Stimulated activated CD8-positive, alpha-beta memory T cell treated with anti-CD3 and anti-CD28 coated beads, Interleukin-7, amount 100 ng/mL, for 1 hour (primary cell): ENCODE measurements at places on chromosomes 12 and 14.
A peak's percentile ranks its signal among the peaks of the same experiment; 100 is the strongest.

GRCh38 chr14:49865431-49865859, 12.9 kb upstream of the NEMF start:
- peak; percentile 69 for DNase-seq

DNA sequence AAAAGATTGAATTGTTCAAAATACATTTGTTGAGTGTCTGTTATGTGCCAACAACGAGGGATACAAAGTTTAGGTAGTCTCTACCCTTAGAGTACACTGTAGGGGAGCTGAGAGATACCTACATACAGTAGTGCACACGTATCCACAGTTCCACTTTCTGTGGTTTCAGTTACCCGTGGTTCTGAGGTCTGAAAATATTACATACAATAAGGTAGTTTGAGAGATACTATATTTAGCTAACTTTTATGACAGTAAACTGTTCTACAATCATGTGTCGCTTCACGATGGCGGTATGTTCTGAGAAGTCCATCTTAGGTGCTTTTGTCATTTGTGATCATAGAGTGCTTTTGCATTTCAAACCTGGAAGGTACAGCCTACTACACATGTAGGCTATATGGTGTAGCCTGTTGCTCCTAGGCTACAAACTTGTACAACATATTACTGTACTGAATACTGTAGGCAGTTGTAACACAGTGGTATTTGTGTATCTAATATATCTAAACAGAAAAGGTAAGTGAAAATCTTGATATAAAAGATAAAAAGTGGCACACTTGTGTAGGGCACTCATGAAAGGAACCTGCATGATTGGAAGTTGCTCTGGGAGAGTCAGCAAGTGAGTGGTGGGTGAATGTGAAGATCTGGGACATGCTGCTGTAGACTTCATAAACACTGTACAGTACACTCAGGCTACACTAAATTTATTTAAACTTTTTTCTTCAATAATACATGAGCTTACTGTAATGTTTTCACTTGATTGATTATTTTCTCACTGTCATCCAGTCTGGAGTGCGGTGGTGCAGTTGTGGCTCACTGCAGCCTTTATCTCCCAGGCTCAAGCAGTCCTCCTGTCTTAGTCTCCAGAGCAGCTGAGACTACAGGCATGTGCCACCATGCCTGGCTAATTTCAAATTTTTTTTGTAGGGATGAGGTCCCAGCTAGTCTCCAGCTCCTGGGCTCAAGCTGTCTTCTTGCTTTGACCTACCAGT, 4.0 kb downstream of the CPSF6 start:
- no peak for DNase-seq

DNA sequence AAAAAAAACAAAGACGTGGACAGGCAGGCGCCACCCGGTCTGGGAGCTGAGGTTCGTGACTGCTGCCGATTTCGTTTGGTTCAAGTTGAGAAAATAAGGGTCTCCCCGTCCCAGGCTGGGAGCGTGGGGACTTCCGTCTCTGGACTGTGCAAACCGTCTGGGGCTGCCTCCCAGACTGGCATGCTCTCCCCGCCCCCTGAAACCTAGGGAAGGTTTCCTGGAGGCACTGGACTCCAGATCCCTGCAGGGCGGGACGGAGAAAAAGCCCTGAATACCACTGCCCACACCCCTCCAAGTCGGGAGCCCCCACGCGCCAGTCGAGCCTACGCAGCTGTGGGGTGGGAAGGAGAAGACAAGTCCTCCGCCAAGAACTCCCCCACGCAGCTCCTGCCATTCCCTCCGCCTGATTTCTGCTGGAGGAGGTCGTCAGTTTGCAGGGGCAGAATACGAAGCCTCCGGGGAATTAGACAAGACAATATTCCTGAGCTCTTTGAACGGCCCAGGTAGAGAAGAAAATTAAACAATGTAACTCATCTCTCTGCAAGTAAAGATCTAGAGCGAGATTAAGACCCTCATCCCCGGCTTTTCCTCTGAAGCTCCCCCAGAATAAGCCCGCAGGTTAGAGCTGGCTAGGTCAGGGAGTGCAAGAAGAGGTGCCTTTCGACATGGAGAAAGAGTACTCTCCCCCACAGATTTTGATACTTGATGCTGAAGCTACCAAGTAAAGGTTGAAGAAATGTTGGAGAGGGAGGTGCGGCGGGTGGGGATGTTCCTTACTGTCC, 10.4 kb upstream of the HOXC13 start:
- no peak for DNase-seq

DNA sequence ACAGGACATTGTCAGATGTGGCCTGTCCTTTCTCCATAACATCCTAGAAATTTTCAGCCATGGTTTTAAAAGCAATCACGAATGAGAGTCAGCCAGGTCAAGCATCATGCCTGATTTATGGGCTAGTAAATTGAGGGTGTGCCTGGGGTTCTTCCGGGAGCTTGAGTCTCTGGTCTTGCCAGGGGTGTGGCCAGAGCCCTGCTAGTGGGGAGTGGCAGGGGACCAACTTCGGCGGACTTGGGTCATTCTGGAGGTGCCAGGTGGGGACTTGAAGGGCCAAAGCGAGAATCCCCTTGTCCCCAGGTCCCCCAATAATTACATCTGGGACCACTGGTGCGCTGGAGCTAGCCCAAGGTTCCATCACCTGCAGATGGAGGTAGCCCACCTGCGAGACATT, 5.7 kb downstream of the OTUB2 start:
- no peak for DNase-seq

DNA sequence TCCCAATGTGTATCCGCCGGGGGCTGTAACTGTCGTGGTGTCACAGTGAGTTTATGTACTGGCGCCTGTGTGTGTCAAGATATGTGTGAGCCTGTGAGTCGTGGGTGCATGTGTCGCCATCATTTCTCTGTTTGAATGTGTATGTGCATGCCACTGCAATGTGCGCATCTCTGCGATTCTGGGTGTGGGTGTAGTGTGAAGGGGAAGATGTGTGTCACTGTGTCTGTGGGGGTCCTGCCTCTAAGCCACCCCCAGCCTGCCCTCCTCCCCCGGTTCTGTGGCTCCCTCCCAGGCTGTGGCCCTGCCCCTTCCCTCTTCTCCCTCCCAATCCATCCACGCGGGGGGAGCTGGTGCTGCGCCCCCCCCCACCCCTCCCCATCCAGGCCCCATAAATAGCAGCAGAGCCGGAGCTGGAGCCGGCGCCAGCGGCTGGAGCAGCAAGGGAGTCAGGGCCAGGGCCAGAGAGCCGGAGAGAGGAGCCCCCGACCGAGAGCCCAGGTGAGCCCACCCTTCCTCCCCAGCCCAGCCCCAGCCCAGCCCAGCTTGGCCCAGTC, at the start of gene CPNE6:
Gene CPNE6, plus strand, starts transcription at position 419 of the 554 bp plus-strand sequence. CDS start 1,375 bp downstream, outside the sequence.
- no peak for DNase-seq

GRCh38 chr12:2248901-2249381, 196.2 kb downstream of the CACNA1C start:
- DNase-seq, result no peak

- no peak for DNase-seq
Measured at GRCh38 chr14:36647417-36647823, 14.2 kb upstream of the PAX9 start.

DNA sequence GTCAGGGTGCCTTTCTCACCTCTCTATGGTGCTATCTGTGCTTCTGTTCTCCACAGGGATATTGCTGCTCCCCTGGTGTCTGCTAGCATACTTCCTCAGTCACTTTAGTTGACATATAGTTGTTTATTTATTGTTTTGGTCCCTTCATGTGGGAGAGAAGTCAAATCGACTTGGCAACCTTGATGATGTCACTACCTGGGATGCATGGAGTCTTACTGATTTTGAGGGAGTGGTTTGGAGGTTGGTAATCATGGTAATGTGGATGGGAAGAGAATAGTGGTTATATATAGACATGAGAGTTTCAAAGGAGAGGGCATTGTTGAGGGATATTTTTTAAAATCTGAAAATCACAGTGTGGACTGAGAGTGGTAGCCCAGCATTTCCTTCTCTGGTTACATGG, 73.6 kb upstream of the FBXO33 start:
- DNase-seq, result no peak

DNA sequence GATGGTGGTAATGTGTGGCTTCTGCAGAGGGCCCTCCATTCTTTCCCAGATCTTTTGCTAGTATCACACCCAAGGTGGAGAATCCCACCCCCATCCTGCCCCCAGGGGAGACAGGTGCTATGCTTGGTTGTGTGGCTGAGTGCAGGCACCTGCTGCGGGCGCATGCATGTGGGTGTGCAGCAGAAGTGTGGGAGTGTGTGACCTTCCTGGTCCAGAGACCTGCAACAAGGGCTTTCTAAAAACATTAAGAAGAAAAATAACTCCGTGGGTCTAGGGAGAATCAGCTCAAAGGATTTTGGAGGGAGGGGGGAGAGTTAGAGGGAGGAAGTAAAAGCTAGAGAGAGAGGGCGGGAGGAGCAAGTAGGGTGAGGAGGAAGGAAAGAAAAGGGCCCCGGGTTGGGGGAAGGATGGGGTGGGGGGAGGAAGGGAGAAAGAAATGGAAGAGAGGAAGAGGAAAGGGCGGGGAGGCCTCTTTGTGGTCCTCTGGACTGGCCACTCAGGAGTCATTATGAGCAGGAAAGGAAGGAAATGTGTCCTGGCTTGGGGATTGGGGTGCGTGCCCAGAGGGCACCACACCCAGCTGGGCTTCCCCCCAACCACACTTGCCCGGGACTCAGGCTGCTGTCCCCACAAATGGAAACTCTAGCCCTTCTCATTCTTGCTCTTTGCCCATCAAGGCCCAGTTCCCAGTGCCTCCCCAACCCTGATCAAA, 3.1 kb upstream of the FIGNL2 start:
- DNase-seq, result no peak

- DNase-seq, result no peak
Measured at GRCh38 chr12:111937429-111937828, 75.5 kb downstream of the TMEM116 start.

GRCh38 chr14:80316441-80316840, 105.1 kb upstream of the DIO2 start:
- DNase-seq, result no peak

DNA sequence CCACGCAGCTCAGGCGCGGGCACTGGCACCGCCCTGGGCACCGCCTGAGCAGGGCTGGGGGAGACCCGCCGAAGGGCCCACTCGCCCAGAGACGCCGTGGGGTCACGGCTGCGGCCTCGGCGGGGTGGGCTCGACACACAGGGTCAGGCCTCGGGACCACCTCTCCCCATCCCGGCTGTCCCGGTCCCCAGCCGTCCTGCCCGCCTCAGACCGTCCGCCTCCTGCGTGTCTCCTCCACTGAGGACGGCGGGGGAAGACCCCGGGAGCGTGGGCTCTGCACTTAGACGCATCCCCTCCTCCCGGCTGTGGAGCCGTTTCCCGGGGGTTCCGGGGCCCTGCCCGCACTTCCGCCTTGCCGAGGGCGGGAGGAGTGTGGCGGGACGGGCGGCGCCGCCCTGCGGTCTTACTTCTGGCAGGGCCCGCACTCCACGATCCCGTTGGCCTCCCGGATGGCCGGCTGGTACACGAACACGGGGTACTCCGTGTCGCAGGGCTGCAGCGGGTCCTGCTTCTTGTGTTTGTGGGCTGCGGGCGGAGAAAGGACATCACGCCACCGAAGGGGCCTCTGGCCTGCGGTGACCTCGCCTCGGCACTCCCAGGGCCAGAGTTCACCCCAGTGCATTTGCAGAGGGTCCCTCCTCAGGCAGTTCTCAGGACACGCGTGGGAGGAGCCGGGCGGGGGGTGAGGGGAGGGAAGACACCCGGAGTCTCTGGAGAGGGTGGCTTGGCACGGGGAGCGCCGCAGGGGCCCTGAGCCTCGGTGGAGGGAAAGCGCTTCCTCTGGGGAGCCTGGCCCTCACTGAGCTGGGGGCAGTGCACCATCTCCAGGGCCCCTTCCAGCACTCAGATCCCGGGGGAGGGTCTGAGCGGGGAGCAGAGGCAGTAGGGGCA, 23.1 kb upstream of the LRTM2 start:
- DNase-seq, result no peak

- DNase-seq, result no peak
Measured at GRCh38 chr12:5908251-5908650, 36.8 kb downstream of the ANO2 start.

- no peak for DNase-seq
Measured at GRCh38 chr12:131251336-131252101, 297.8 kb downstream of the ADGRD1 start.

GRCh38 chr12:121711361-121712189, 977 bp upstream of the TMEM120B start:
- DNase-seq, result no peak

DNA sequence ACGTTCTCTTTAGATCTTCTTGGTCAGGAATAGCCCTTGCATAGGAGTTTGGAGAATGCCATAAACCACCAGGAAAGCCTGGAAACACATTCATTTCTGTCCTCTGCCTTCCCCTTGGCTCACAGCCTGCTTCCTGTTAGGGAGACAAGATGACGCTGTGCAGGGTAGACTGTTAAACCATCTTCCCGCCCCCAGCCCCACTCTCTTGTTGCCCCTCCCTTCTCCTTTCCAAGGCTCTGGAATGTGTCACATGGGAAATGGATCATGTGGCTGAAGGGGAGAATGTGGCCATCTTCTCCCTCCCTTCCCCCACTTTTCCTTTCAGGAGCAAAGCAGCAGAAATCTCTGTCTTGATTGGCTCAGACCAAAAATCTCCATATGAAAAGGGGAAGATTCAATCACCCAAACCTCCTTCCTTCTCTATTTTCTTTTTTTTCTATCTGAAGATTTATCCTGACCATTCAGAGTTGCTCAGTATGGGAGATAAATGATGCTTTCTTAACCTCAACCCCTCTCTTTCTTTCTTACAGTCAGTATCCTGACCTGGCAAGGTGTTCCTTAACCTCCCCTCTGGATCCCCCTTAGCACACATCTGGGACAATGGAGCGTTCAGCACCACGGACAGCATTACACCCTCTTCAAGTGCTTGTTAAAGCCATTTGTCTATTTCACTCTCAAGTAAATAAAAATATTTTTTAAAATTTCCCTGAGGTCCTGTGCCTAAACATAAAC, 11.4 kb downstream of the GPR19 start:
- no peak for DNase-seq

DNA sequence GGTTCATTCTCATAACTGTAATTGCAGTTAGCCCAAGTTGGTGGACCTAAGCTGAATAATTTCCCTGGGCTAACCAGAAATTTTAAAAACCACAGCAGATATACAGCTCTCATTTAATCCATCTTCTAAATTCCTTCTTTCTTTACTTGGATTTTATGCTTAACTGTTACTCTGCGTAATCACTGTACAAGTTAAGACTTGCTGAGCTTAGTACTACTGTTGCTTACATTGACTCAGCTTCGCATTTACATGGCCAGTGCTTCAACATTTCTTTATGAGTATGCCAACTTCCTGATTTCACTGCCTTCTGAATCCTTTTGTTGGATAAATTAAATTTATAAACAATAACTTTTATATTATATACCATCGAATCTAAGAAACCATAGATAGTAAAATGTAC, 147.4 kb downstream of the SLC38A4 start:
- DNase-seq, result no peak

- no peak for DNase-seq
Measured at GRCh38 chr14:100522616-100523099, 64.6 kb downstream of the BEGAIN start.

GRCh38 chr12:21678959-21679358, 21.3 kb upstream of the LDHB start:
- DNase-seq, result no peak
